ENCODE measurements at places on chromosomes 5 and 9.
A peak's percentile ranks its signal among the peaks of the same experiment; 100 is the strongest.

- no peak for DNase-seq
Observed at GRCh38 chr9:91900055-91900796, 49.8 kb downstream of the ROR2 start.

GRCh38 chr5:117013280-117013877, 438.8 kb upstream of the SEMA6A start:
- DNase-seq: no peak

DNA sequence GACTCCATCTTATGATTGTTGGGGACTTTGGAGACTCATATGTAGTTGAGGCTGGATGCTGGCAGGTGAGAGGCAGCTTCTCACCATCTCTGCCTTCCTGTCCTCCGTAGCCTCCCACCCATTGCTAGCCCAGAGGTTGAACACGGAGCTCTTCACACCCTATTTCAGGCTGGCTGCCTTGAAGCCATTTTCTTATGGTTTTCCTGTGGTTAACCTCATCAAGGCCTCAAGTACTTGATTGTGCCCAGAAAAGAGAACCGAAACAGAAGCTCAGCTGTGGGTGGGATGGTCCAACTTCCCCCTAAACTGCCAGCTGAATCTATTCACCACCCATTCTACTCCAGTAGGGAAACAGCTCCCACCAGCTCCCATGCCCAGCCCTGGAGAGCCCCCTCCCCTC, 102.9 kb downstream of the LIFR start:
- DNase-seq: peak; percentile 8

DNA sequence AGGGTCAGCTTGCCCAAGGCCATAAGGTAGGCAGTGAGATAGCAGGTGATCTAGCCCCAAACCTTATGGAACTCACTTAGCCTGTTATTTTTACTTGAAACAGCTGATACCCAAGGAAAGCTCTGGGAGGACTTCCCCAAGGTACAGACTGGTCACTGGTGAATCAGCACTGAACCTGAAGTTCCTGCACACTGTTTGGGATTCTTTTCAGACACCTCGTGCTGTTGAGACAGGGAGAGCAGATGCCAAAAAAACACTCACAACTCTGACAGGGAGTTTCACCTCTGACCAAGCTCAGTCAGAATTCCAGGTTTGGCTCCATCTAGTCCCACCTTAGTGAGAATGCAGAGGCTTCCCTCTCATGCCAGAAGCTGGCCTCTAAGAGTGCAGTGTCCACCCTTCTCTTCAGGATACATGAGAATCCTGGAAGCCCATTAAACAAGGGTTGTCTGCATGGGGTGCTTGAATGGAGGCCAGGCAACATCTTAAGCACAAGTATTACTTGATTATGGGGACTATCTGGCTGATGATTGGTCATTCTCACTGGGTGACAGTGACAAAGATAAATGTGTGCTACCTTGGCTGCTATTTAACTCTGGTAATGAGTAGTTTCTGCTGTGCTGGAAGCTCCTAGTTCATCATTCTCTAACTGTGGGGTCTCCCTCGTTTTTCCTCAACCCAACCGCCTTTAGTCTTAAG, 122.8 kb upstream of the SLIT3 start:
- no peak for DNase-seq

DNA sequence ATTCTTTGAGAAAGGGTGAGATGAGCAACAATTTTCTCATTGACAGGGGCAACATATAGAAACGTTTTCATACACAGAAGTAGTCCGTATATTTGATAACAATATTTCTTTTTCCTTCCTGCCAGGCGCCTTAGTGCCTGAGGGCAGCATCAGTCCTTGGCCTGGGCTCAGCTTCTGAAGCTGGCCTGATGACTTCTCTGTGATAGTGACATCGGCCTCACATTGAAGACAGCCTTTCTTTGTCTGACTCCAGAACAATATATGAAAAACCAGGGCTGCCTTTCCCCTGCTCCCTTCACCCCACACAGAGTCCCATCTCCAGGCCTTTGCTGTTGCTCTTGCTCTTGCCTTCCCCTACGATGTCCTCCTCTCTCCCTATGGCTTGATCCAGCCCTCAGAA, 24.1 kb upstream of the TCOF1 start:
- no peak for DNase-seq

GRCh38 chr5:169164481-169164925, 136.4 kb downstream of the SLIT3 start:
- no peak for DNase-seq

GRCh38 chr5:61598126-61598525, 266.1 kb downstream of the ZSWIM6 start:
- no peak for DNase-seq

- DNase-seq: no peak
Observed at GRCh38 chr5:65041296-65042158, 272.8 kb downstream of the CWC27 start.

DNA sequence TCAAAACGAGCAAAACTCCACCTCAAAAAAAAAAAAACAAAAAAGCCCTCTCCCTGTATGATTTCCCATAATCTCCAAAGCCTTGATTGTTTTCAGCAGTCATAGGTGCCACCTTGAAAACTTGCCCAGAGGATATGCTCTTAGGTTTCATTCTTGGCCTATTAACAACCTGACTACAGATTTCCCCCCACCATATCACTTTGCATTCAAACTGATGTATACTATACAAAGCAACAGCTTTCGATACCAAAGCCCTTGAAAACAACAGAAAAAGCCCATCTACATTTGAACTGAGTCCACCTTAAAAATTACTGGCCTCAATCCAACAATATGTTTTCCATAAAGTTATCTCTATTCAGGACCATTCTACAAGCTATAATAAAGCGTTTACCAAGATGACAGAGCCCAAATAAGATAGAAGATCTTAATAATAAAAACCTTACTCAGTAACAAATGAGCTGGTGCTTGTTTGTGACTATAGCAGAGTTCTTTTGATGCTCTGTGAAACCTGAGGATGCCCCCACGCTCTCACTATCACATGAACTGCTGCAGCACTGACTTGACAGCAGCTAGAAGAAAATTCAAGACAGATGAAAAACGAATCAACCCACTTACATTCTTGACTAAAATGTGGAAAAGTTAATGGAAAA, 44.4 kb downstream of the FNBP1 start:
- DNase-seq: no peak

GRCh38 chr5:167582283-167582682, 709.2 kb upstream of the WWC1 start:
- no peak for DNase-seq

DNA sequence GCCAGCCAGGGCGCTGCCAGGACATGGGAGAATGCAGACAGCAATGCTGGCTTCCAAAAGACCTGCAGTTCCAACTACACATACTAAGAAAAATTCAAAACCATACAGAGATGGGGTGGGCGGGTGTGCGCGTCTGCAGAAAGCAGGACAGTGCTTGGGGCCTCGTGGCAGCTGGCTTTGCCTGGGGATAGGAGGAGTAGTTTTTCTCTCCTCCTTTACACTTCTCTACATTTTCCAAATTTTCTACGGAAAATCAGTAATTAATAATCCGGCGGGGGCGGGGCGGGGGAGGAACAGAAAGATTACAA, 43.6 kb upstream of the SARDH start:
- DNase-seq: no peak

GRCh38 chr5:170248172-170248930, 15.6 kb downstream of the C5orf58 start:
- DNase-seq: no peak

- no peak for DNase-seq
Observed at GRCh38 chr5:96752341-96753016, 55.3 kb downstream of the ERAP1 start.

DNA sequence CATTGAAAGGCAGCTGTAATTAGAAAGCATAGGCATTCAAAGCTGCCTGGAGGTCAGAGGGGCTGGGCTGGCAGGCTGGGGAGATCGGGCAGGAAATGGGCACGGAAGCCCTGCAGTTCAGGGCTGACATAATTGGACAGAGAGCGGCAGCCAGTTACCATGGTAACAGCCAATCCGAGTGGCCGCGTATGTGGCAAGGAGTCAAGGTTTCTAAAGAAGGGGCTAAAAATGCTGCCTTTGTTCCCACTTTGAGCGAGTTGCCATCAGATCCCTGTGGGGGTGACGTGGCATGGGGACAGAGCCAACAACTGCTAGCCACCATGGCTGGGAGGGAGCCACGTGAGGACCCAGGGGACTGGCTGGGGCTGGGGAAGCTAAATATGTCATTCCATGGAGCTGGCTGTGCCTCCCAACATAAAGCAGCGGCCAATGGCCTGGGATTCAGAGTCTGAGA, 44.7 kb upstream of the NDFIP1 start:
- DNase-seq: peak; percentile 46

DNA sequence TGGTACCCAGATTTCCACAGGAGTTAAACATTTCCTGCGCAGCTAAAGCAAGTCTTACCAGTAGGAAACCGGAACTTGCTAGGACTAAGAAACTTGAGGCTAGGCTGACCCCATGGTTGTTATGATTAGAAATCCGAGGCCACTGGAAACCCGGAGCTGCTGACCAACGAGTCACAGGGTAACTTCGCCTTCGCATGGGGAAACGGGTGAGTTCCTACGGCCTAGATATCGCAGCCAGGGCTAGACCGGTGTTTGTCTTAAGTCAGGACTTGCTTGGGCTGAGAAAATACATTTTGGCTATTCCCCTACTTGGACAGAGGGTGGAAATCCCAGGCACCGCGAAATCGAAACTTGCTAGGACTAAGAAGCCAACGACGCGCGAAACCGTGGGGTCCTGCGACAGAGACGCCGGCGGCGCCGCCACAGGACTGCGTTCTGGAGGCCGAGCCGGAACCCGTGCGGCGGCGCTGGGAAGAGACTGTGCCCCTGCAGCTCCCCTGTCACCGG, 1.6 kb upstream of the ANXA2R start:
- DNase-seq: peak; percentile 57

GRCh38 chr9:92503156-92503555, 20.9 kb upstream of the ASPN start:
- no peak for DNase-seq

GRCh38 chr5:176733406-176734262, 76.7 kb upstream of the UNC5A start:
- DNase-seq: no peak

DNA sequence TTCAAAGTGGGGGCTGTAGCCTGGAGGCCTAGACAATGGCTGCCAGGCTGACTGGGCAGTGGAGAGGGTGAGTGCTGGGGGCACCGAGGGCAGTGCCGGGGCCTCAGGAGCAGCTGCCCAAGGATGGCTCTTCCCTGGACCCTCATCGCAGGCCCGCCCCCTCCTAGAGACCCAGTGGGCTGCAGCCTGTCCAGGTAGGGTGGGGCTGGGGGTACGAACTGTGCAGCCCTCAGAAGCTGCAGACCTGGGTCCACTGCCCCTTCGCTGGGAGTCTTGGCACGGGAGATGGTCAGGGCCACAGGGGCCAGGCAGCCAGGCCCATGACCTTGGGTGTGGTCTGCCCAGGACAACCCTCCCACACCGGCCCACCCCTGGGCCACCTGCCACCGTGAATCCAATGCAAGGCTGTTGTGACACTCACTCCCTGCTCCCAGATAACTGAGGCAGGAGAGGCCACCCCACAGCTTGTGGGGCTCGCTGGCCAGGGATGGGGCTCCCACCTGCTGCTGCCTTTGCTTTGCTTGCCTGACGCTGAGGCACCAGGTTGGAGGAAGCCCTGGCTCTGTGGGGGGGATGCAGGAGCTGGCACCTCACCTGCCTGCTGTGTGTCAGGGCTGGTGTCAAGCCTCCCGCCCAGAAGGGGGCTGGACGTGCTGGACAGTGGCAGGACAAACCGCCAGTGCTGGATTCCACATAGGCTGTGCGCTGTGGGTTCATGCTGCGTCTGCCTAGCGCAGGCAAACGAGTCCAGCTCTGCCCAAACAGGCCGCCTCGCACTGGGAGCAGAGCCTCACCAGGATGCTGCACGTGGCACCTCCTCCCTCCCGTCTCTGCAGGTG, 23.1 kb upstream of the SLC9A3 start:
- DNase-seq: no peak

GRCh38 chr9:135920256-135920930, 13.0 kb upstream of the CAMSAP1 start:
- DNase-seq: no peak

Data from activated CD4-positive, alpha-beta T cell treated with anti-CD3 and anti-CD28 coated beads, Interleukin-2, amount 50 U/mL, for 48 hours (primary cell).